Renal cortex interstitium (tissue), 15 donors: ENCODE measurements at places on chromosomes 13 and 19.

GRCh38 chr19:49020342-49020741 is 3.5 kb upstream of the LHB start:
- no peak for DNase-seq

GRCh38 chr19:55870736-55871135 is 34.4 kb downstream of the NLRP4 start:
- DNase-seq, result no peak

- no peak for DNase-seq
Observed at GRCh38 chr13:107977071-107977574, 238.2 kb downstream of the LIG4 start.

DNA sequence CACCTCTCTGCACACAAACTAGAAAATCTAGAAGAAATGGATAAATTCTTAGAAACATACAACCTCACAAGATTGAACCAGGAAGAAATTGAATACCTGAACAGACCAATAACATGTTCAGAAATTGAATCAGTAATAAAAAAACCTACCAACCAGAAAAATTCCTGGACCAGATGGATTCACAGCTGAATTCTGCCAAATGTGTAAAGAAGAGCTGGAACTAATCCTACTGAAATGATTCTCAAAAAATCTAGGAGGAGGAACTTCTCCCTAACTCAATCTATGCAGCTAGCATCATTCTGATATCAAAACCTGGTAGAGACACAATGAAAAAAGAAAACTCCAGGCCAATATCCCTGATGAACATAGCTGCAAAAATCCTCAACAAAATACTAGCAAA is 166.7 kb downstream of the RGCC start:
- no peak for DNase-seq

GRCh38 chr13:83716121-83716520 is 166.2 kb downstream of the SLITRK1 start:
- no peak for DNase-seq

GRCh38 chr13:36033035-36033434 is 98.1 kb downstream of the DCLK1 start:
- no peak for DNase-seq

DNA sequence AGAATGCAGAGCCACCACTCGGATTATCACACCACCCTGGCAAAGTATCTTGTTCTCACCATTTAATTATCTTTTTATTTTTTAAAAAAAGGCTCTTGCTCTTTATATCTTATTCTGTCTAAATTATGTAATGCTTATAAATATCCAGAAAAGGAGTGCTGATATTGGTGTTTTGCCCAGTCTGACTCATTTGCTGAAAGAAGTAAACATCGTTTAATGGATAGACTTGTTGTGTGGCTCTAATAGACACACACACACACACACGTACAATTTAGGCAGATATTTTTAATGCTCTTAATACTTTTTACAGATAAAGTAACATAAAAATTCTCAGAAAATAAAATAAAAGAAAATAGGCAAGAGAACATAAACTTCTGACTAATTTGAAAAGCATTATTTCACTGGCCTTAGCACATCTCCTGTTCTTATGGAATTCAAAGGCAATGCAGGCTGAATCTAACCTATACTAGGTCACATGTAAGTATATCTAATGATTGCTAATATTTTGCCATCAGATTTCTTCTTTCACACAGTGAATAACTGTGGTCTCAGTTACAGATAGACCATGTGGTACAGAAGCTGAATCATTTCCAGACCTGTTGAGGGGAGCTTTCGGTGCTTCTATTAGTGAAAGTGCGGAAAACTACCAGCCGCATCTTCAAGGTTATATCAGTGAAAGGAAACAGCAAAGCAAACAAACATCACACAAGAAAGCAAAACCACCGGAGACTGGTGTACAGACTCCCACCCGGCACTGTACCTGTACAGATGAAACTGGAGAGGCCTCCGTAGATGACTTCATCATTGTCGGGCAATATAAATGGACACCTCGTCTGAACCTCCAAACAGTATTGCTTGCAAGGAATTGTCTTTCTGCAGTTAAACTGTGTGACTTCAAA is 642.1 kb upstream of the ARGLU1 start:
- DNase-seq, result no peak
